Nasal cavity respiratory epithelium epithelial cell of viscerocranial mucosa (primary cell): ENCODE measurements at places on chromosomes 1 and 21. TPM values are rescaled to one million over a fixed set of nuclear protein-coding genes. Genes with fewer than 3 reads are reported as not detected.

Gene NR1I3
- not detected in 2 replicates for total RNA-seq

Gene IL20
- 0.43 and 3.8 TPM in 2 replicates for total RNA-seq

Gene STMN1
- total RNA-seq = 24.9 and 44.0 TPM in 2 replicates

Gene ZNF695
- 0.21 and 0.68 TPM in 2 replicates for total RNA-seq

Gene HES3
- total RNA-seq = not detected in 2 replicates

Gene COPA
- 156 and 194 TPM in 2 replicates for total RNA-seq

Gene KCNH1
- total RNA-seq = not detected in 2 replicates

Gene SERTAD4
- total RNA-seq = 0.34 and 1.5 TPM in 2 replicates

Gene MEGF6
- total RNA-seq = 0.68 and 3.1 TPM in 2 replicates

Gene PCAT6
- 0.68 and 1.1 TPM in 2 replicates for total RNA-seq

Gene SDE2
- total RNA-seq = 49.3 and 66.6 TPM in 2 replicates

Gene GJA4
- not detected in 2 replicates for total RNA-seq

Gene SPATA6
- 1.4 and 3.3 TPM in 2 replicates for total RNA-seq

Gene YBX1
- total RNA-seq = 832 and 1,240 TPM in 2 replicates

Gene ZNF593OS
- total RNA-seq = not detected in 2 replicates

Gene KIF17
- total RNA-seq = 1.7 and 2.1 TPM in 2 replicates

Gene ZNF683
- not detected in 2 replicates for total RNA-seq

Gene OR2L3
- total RNA-seq = not detected in 2 replicates

Gene ITGB2
- total RNA-seq = 0.57 and 0.68 TPM in 2 replicates

Gene CD52
- not detected in 2 replicates for total RNA-seq
